GM19239 (cell line): ENCODE measurements at places on chromosomes 2 and 18.

- DNase-seq, result no peak
Observed at GRCh38 chr18:46385124-46385523, 271.9 kb downstream of the LOXHD1 start.

DNA sequence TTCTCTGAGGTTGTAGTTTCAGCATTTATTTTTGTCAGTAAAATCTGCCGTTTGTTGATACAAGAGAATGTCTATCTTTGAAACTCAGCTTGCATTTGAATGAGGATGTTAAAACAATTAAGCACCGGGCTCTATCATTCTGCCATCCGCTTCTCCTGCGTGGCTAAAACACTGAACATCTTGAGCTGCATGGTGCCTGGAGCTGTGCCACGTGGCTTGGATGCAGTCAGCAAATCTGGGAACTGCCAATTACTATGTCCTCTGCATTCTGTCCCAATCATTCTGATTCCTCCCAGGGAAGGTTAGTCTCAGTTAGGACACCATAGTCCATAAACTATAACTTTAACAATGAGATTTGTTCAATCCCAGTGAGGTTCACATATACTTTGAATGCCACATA lies 598.4 kb downstream of the FBXO15 start:
- DNase-seq, result no peak

GRCh38 chr2:182316950-182317349 lies 109.9 kb downstream of the PDE1A start:
- DNase-seq, result no peak

GRCh38 chr2:111042772-111043771 lies 77.6 kb upstream of the BCL2L11 start:
- no peak for DNase-seq

GRCh38 chr2:71898851-71899681 lies 248.6 kb downstream of the CYP26B1 start:
- DNase-seq, result no peak
